ENCODE measurements at places on chromosomes 16 and 17. TPM values are rescaled to one million over a fixed set of nuclear protein-coding genes. Genes with fewer than 3 reads are reported as not detected.

Gene FBXO39
- total RNA-seq = not detected

Gene NRN1L
- total RNA-seq = not detected

Gene KRTAP1-5
- total RNA-seq = 34.8 TPM

Gene OR3A3
- not detected for total RNA-seq

Gene CSH1
- total RNA-seq = not detected

Gene MYLK3
- under 0.01 TPM for total RNA-seq

Gene KRT35
- total RNA-seq = not detected

Gene TMEM114
- not detected for total RNA-seq

Gene TMC6
- total RNA-seq = 0.28 TPM

Gene TEKT5
- total RNA-seq = not detected

Gene HS3ST3B1
- total RNA-seq = 4.3 TPM

Gene PRSS22
- total RNA-seq = not detected

DNA sequence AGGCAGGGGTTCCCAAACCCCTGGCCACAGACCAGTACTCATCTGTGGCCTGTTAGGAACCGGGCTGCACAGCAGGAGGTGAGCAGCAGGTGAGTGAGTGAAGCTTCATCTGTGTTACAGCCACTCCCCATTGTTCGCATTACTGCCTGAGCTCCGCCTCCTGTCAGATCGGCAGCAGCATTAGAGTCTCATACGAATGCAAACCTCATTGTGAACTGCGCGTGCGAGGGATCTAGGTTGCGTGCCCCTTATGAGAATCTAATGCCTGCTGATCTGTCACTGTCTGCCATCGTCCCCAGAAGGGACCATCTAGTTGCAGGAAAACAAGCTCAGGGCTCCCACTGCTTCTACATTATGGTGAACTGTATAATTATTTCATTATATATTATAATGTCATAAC is 25.1 kb upstream of the RMI2 start:
- H3K4me1 ChIP-seq = peaks cover 5% of the 10 kb centered on the region
- no peak overlapping the region for H3K27ac ChIP-seq
- no peaks in the 10 kb centered on the region for H3K27me3 ChIP-seq
- DNase-seq = no peak
- H3K4me3 ChIP-seq = no peak overlapping the region
- no peaks in the 10 kb centered on the region for H3K36me3 ChIP-seq

DNA sequence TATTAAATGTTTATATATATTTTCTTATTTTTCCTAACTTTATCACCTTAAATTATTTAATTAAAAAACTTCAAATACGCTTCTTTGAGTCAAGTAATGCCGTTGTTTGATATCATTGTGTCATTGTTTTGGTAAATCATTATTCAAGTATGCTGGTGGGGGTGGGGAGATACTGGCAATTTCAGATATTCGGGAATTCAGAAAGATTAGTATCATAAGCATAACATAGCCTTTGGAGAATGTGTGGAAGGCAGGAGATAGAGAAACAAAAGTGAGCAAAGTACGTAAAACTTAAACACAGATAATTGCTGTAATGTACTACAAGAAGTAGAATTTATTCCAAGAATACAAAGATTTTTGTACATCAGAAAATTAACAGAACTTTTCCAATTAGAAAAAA is 49.8 kb downstream of the TANC2 start:
- no peaks in the 10 kb centered on the region for H3K4me1 ChIP-seq
- peaks cover 3% of the 10 kb centered on the region for H3K36me3 ChIP-seq
- no peak overlapping the region for H3K4me3 ChIP-seq
- H3K27me3 ChIP-seq = no peaks in the 10 kb centered on the region
- peak; percentile 31 for DNase-seq

DNA sequence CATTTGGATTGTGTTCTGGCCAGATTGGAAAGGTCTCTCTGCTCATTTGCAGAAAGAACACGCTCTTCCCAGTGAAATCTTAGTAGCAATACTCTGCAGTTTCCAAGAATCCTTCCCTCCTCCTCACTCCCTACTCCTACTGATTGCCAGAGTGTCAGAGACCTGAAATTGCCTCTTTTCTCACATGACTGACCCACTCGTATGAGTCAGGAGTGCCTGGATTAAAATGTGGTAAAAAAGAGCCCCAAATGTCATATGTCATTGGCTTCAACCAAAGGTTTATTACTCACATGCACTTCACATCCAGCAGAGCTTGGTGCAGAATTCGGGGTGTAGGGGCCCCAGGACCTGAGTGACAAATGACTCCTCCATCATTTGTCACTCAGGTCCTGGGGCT is 39.7 kb upstream of the IRX3 start:
- no peaks in the 10 kb centered on the region for H3K36me3 ChIP-seq
- peaks cover 6% of the 10 kb centered on the region for H3K27me3 ChIP-seq
- H3K4me1 ChIP-seq = no peaks in the 10 kb centered on the region
- DNase-seq = no peak
- no peak overlapping the region for H3K27ac ChIP-seq
- H3K4me3 ChIP-seq = no peak overlapping the region

DNA sequence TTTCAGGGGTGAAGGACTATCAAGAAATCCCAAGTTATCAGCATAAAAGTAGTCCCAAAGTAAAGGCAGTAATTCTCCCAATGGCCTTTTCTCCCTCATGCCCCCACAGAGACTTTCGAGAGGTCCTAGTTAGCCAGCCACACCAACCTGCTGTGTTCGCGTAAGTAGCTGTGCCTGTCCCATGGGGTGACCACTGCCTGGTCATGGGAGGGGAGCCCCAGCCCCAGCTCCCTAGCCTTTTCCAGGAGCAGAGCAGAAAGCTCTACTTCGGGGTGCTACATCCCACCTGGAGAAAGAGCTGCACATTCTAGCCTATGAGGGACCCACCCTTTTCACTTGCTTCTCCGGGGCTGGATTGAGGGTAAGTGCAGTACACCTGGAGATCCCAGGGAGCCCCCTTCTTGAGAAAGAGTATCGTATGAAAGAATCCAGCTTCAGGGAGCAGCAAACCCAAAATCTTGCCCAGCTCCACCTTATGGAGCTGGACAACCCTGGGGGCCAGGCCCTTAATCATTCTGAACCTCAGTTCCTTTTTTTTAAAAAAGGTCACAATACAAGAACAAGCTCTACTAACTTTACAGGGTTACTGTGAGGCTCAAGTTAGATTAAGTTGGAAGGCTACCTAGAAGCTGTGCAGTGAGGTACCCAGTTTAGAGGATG is 8.6 kb upstream of the SOST start:
- no peak overlapping the region for H3K4me3 ChIP-seq
- peaks cover 2% of the 10 kb centered on the region for H3K4me1 ChIP-seq
- no peaks in the 10 kb centered on the region for H3K27me3 ChIP-seq
- no peak for DNase-seq
- peaks cover 25% of the 10 kb centered on the region for H3K36me3 ChIP-seq

- no peaks in the 10 kb centered on the region for H3K27me3 ChIP-seq
- H3K4me3 ChIP-seq = no peak overlapping the region
- peak; percentile 62 for DNase-seq
- peaks cover 56% of the 10 kb centered on the region for H3K4me1 ChIP-seq
- H3K27ac ChIP-seq = 0 out of 2 replicates have a peak overlapping the region, but pooled peaks have one; percentile 33
Observed at GRCh38 chr17:40453881-40454612, 10.8 kb downstream of the IGFBP4 start.

- no peak for DNase-seq
- H3K36me3 ChIP-seq = peaks cover 37% of the 10 kb centered on the region
- no peak overlapping the region for H3K4me3 ChIP-seq
- no peaks in the 10 kb centered on the region for H3K27me3 ChIP-seq
- H3K4me1 ChIP-seq = no peaks in the 10 kb centered on the region
- no peak overlapping the region for H3K27ac ChIP-seq
Observed at GRCh38 chr16:84464116-84464515, 40.3 kb downstream of the MEAK7 start.

- H3K27ac ChIP-seq = peak overlapping the region; percentile 19
- H3K4me3 ChIP-seq = no peak overlapping the region
- DNase-seq = peak; percentile 84
- H3K36me3 ChIP-seq = peaks cover 31% of the 10 kb centered on the region
- H3K27me3 ChIP-seq = no peaks in the 10 kb centered on the region
Observed at GRCh38 chr17:2705263-2705662, 6.3 kb downstream of the CLUH start.

DNA sequence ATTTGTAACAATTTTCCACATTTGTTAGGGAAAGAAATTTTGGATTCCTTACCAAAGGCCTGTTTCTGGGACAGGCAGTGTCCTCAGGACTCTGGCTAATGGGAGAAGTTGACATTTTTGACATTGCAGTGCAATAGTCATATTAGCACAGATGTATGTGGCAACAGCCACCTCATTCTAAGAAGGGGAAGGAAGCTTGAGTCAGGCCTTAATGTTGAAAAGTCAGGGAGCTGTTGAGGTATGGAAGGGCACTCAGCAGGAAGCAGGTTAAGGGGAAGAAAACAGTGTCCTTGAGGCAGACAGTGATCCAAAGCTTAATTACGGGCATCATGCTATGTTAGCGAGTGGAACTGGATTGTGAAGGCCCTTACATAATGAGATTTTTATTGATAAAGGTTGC is 20.9 kb downstream of the AKTIP start:
- H3K4me3 ChIP-seq = no peak overlapping the region
- H3K36me3 ChIP-seq = peaks cover 26% of the 10 kb centered on the region
- H3K4me1 ChIP-seq = no peaks in the 10 kb centered on the region
- no peaks in the 10 kb centered on the region for H3K27me3 ChIP-seq
- no peak overlapping the region for H3K27ac ChIP-seq

DNA sequence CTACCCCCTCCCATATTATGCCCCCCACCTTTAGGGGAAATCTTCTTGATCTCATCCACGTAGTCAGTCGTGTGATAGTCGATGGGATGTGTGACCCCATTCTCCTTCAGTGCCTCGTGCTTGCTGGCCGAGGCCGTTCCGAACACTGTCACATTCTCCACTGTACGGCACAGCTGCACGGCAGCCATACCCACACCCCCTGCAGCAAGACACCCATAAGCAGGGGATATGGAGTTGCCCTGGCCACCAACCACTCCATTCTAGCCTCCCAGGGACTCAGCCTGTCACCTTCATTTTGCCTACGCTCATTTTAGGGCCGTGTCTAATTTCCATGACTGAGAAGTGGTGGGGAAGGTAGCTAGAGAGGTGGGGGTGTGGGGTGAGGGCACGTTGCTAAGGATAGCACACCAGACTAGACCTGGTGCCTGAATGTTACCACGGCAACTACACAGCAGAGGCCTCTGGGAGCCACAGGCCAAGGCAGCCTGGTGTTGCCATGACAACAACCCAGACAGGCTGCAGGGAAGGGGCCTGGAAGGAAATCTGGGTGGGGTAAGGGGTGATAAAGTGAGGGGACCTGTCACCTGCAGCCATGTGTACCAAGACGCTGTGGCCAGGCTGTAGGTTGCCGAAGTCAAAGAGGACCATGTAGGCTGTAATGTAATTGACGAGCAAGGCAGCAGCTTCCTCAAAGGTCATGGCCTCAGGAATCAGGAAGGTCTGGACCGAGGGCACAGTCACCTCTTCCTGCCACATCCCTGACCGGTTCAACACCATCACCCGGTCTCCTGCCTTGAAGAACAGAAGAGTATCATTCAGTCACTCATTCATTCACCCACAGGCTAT is 4.0 kb downstream of the VAT1 start:
- no peaks in the 10 kb centered on the region for H3K27me3 ChIP-seq
- peaks cover 12% of the 10 kb centered on the region for H3K4me1 ChIP-seq
- H3K27ac ChIP-seq = no peak overlapping the region
- DNase-seq = no peak
- peaks cover 52% of the 10 kb centered on the region for H3K36me3 ChIP-seq

DNA sequence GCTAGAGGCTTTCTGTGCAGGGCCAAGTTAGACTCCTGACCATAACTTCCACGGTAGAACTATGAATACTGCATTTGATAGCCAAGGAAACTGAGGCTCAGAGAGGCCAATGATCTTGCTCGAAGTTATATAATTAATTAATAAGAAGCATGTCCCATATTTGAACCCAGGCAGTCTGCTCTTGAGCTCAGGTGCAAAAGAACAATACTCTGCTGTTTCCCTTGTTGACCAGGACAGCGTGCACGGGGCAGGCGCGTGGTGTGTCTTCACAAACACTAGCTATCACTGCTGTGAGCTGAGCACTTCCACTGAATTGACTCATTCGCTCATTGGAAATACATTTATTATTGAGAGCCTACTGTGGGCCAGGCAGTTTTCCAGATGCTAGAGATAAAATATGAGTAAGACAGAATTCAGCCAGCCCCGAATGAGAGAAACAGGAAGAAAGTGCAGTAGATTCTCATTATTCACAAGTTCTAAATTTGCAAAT is 1.6 kb downstream of the CHD9 start:
- H3K27ac ChIP-seq = peak overlapping the region; percentile 91
- peak; percentile 66 for DNase-seq
- H3K27me3 ChIP-seq = no peaks in the 10 kb centered on the region
- H3K4me3 ChIP-seq = no peak overlapping the region
- H3K36me3 ChIP-seq = no peaks in the 10 kb centered on the region

- peaks cover 3% of the 10 kb centered on the region for H3K4me1 ChIP-seq
- no peak for DNase-seq
- H3K4me3 ChIP-seq = no peak overlapping the region
Observed at GRCh38 chr16:65021852-65022595, 99.8 kb downstream of the CDH11 start.

GRCh38 chr16:17346621-17347569 is 123.9 kb downstream of the XYLT1 start:
- H3K27me3 ChIP-seq = no peaks in the 10 kb centered on the region
- DNase-seq = no peak
- H3K4me3 ChIP-seq = no peak overlapping the region
- no peak overlapping the region for H3K27ac ChIP-seq

- no peak overlapping the region for H3K27ac ChIP-seq
- DNase-seq = peak; percentile 73
- H3K36me3 ChIP-seq = no peaks in the 10 kb centered on the region
- H3K4me1 ChIP-seq = no peaks in the 10 kb centered on the region
- peaks cover 4% of the 10 kb centered on the region for H3K27me3 ChIP-seq
Observed at GRCh38 chr17:41211845-41212466, 14.5 kb upstream of the KRTAP9-2 start.

GRCh38 chr17:30477774-30478115 is 537 bp downstream of the GOSR1 start:
- peak overlapping the region; percentile 70 for H3K4me3 ChIP-seq
- peak; percentile 19 for DNase-seq
- peak overlapping the region; percentile 91 for H3K27ac ChIP-seq
- H3K4me1 ChIP-seq = peaks cover 2% of the 10 kb centered on the region
- peaks cover 5% of the 10 kb centered on the region for H3K36me3 ChIP-seq
- no peaks in the 10 kb centered on the region for H3K27me3 ChIP-seq

- H3K4me1 ChIP-seq = peaks cover 11% of the 10 kb centered on the region
- H3K36me3 ChIP-seq = no peaks in the 10 kb centered on the region
- no peak overlapping the region for H3K27ac ChIP-seq
- no peaks in the 10 kb centered on the region for H3K27me3 ChIP-seq
- H3K4me3 ChIP-seq = no peak overlapping the region
- DNase-seq = peak; percentile 72
Observed at GRCh38 chr17:37787055-37787757, 42.3 kb upstream of the HNF1B start.

- no peaks in the 10 kb centered on the region for H3K27me3 ChIP-seq
- 0 out of 2 replicates have a peak, but pooled peaks cover 1% of the 10 kb centered on the region for H3K4me1 ChIP-seq
- no peak for DNase-seq
- H3K4me3 ChIP-seq = no peak overlapping the region
Observed at GRCh38 chr16:56732366-56732765, 2.4 kb downstream of the NUP93 start.

Measured in IMR-90 (cell line).